ENCODE measurements at places on chromosomes 2 and 18.

GRCh38 chr18:52903857-52904256, 563.9 kb downstream of the DCC start:
- DNase-seq, result peak; percentile 40

DNA sequence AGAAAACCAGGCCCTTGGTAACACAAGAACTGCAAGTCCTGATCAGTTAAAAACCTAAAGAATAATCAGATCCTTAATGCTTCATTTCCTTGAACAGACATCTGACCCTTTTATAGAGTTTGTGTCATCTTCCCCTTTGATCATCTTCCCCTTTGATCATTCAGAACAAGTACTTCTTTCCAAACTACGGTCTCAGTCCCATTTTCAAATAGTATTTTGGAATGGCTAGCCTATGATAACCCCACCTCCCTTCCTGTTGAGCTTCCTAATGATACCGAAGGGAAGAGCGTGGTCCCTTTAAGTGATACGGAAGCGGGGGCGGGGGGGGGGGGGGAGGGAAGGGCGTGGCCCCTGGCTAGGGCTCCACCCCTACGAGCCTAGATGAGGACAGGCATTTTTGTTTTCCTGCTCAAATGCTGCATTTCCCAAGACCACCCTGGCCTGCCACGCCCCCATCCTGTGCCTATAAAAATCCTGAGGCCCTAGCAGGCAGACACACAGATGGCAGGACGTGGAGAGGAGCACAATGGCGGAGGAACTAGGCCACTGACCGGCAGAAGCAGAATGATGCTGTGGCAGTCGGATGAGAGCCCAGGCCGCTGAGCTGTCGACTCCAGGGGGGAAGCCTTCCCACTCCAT, 24.1 kb upstream of the CHRNA1 start:
- DNase-seq, result no peak

- DNase-seq, result no peak
Measured at GRCh38 chr2:232981767-232982360, 31.2 kb downstream of the NGEF start.

DNA sequence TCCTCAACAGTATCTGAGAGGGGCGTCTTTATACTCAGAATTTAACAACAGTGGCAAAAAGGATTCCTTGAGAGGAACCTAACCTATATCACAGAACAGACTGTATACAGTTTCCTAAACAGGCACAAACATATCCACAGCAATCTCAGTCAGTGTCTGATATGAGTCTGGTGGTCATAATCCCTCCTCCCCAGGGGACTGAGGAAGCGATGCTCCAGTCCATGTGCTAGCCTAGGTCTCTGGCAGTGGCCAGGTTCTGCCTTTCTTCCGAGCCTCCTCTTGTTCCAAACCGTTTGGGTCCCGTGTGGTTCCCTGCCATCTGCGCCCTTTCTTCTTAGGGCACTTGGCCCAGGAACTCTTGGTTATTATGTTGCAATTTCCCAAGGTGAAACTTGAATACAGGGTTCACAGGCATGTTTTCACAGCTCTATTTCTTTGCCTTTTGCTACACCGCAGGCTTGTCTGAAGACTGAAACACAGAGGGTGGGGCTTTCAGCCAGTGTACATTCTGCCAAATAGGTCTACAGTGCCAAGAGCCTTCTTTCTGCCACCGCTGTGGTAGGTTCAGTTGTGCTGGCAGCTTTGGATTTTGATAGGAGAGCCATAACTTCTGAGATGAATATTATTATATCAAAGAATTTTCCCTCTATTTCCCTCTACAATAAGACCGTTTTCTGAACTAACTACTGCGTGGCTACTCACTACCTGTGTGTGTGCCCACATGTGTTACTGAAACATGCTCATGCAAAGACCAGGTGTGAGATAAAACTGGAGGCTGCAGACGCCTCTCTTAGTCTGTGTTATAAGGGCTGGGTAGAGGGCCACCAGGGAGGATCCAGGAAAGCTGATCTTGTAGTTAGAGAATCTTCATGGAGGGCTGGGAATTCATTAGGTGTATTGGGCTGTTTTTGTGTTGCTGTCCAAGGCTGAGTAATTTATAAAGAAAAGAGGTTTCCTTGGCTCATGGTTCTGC, 75.0 kb upstream of the HAAO start:
- no peak for DNase-seq

GRCh38 chr18:48891721-48892120, 59.0 kb downstream of the SMAD7 start:
- DNase-seq, result no peak

DNA sequence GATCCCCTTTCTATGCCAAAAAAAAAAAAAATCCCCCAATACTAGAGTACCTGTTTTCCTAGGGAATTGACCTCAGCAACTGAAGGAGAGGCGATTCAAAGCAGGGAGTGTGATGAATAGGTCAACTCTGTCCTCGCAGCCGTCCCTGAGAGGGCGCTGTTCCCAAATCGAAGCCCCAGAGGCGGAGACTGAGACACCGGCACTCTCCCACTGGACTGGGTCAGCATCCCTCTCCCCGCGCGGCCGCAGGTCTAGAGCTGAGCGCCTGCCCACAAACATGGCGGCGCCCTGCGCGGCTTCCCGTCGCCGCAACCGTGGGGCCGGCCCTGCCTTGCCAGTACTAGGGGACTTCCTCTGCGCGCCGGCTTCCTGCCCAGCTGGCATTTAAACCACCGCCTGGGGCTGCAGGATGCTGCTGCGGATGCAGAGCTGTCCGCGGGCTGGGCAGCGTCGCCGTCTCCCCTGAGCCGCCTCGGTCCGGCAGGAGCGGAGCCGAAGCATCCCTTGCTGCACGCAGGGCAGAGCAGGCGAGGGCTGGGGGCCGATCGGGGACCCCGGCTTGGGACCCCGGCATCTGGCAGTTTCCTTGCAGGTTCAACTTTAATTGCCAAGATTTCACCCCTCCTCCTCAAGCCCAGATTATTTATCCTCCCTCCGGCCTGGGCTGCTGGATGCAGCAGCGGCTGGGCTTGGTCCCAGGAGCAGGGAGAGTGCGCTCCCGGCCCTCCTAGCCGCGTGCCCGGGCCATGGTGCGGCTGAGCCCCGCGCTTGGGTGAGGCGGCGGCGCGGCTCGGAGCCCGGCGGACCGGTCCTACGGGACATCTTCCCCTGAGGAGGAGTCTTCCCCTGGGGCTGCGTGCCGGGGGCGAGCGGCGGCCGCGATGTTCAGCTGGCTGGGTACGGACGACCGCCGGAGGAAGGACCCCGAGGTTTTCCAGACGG, at the start of gene EHD3:
TSS of gene EHD3 (plus strand) at position 412 of the 942 bp plus-strand sequence. CDS start at position 882, 470 bp downstream.
- DNase-seq, result peak; percentile 22

DNA sequence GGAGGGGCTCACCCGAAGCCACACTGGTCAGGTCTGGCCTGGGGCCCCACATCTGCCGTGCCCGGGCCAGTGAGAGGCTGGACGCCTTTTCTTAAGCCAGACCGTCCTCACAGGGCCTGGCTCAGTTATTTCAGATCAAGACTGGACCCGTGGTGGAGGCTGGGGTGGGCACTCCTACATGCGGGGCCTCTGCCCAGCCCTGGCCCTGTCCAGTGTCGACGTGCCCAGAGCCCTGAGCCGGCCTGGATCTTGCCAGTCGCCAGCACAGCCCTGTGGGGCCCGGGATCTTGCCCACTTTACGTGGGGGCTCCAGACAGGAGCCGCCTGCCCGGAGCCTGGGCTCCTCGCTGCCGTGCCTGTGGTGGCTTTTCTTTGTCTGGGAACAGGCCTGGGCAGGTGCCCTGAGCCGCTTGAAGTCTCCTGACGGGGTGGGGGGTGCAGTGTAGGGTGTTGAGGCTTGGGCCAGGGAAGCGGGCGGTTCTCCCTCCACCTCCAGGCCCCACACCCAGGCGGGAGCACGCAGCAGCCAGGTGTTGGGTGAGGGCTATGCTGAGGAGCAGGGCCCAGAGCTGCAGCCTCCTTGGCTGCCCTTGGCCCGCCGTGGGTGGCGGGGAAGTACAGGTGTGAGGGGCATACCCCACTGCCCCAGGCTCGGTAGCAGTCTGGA, 6.0 kb downstream of the GPC1 start:
- no peak for DNase-seq

GRCh38 chr2:226800941-226801784, 1.5 kb upstream of the IRS1 start:
- no peak for DNase-seq

DNA sequence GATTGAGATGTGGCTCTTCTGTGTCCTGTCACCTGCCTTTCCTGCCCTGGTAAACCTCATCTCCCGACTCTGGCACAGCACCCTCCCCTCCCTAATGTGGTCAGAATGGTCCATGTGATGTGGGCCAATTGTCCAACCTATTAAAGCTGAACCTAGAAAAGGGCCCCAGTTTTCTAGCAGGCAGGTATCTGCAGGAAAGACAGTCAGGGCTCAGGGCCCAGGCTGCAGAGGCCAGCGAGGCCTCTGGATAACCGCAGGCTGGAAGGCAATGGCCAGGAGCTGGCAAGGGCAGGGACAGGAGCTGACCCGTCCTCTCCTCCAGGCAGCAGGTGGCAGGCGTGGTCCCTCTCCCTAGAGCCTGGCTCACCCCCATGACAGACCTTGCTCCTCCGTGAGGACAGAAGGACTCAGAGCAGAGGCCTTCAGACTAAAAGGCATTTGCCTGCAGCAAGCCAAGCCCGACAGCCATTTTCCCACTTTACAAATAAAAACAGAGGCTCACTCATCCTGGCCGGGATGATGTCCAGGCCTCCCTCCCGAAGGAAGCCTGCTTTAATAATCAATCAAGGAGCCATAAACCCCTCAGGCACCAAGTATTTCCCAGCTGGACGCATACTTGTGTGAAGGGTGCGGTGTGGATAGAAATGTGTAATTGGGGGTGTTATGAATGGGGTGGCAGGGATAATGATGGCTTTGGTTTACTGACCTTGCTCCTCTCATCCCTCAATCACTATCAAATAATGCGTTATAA, 107.1 kb downstream of the TWIST2 start:
- DNase-seq, result no peak

DNA sequence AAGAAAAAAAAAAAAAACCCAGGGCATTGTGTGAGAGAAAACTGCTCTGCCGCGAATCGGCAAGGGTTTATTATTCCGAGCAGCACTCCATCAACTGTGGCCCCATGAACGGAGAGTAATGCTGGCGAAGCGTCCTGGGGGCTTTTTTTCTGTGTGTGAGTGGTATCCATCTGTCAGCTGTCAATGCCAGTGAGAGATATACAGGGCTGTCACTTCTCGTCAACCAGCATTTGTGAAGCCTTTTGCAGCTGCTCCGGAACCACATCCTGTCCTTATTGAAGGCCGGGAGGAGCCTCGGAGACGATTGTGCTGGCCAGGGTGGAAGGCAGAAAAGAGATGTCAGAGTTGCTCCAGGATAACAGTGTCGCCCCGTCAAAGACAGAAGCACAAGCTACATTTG, 356.9 kb upstream of the SMIM21 start:
- DNase-seq, result no peak

DNA sequence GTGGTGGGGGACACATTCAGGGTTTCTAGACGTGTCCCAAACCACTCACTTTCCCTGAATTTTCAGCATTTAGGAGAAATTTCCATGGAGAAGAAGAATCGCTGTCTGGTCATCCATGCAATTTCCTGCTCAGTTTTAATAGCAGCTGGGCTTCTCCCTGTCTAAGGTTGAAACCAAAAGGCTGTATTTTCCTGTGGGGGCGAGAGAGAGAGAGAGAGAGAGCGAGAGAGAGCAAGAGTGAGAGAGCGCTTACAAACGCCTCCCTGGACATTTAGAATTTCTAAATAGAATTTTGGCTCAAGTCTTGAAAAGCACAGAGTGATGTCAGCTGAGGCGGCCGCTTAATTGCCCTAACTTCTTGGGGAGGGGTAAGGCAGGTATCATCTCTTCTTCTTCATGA, 110.8 kb downstream of the SETBP1 start:
- no peak for DNase-seq

DNA sequence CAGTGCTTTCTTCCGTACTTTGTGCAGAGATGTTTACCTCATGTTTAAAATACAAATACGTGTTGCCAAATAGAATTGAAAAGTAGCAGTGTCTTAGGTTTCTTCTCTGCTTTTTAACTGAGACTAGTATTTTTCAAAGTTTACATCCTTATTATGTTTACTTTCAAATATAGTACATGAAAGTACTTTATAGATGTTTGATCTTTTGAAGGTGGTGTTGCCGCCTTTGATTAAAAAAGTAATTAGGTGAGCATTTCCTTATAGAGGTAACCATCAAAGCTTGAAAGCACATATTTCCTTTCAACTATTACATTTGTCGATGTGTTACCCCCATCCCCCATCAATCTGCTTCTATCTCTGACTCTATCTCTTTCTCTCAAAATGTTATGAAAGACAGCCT, 87.0 kb downstream of the CERS6 start:
- DNase-seq, result no peak

GRCh38 chr18:25467226-25467987, 115.4 kb upstream of the ZNF521 start:
- no peak for DNase-seq

- no peak for DNase-seq
Measured at GRCh38 chr18:44927127-44927849, 246.6 kb downstream of the SETBP1 start.

DNA sequence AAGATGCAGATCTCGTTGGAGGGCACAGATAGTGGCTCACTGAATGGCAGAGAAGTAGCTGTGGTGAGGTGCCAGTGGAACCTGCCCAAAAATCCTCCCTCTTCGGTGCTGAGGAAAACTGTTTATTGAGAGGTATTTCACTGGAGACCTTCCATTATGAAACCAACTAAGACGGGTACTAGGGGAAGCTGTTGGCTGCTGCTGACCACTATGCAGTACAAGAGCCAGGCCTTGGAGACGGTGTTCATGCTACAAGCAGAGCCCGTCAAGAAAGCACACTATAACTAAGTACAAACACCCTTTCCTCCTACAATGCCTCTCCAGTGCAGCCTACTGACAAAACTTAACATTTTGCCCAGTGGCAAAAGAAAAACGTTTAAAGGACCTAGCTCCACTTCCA, 4.6 kb downstream of the ARL5A start:
- DNase-seq, result no peak

- no peak for DNase-seq
Measured at GRCh38 chr2:61157371-61158003, 4.5 kb upstream of the C2orf74 start.

- no peak for DNase-seq
Measured at GRCh38 chr2:130987519-130988425, 105.5 kb downstream of the FAM168B start.

Data from Kasumi-1 (cell line).